Stimulated activated CD4-positive, alpha-beta T cell treated with anti-CD3 and anti-CD28 coated beads, Interleukin-1b, Interleukin-23, amount 100 ng/mL, for 24 hours (primary cell): ENCODE measurements at places on chromosomes 7 and 10.

GRCh38 chr10:127472976-127473375 lies 76.1 kb upstream of the NPS start:
- DNase-seq = no peak

DNA sequence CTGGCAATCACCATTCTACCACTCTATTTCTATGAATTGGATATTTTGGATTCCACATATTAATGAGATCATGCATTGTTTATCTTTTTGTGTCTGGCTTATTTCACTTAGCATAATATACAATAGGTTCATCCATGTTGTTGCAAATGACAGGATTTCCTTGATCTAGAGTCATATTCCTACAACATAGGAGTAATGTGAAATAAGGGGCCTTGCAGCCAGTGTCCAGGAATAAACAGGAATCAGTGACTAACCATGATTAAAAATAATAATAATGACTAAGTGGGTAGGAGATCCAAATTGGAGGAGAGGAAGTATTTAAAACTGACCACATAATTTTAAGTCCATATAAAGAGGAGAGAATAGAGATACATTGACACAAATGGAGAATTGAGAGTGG lies 49.9 kb downstream of the SCIN start:
- DNase-seq = no peak

DNA sequence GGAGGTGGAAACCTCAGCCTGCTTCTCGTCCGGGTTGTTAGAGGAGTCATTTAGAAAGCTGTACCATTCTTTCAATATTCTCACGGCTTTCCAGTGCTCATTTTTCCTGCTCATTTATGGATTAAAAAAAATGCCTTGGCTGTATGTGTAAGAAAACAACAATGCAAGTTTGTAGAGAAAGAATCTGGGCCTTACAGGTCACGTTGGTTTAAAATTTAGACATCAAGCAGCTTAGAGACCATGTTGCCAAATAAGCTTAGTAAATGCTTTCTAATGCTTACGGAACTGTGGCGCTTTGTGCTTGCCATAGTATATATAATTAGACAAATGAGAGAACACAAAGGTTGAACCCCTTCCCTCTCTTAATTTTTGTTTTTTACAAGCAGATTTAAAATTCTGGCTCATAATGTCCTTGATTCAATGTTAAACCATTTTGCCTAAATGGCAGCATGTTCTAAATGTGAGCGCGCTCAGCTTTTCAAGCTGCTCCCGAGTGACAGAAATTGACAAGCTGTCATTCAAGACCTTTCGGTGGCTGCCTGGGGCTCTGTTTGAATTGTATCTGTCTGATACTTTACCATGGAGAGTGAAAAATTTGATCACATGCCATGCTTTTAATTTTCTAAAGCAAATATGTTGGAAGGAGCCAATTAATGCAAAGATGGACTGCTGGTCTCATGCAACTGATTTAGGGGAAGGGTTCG lies 1.1 kb downstream of the ARMS2 start:
- DNase-seq = no peak

DNA sequence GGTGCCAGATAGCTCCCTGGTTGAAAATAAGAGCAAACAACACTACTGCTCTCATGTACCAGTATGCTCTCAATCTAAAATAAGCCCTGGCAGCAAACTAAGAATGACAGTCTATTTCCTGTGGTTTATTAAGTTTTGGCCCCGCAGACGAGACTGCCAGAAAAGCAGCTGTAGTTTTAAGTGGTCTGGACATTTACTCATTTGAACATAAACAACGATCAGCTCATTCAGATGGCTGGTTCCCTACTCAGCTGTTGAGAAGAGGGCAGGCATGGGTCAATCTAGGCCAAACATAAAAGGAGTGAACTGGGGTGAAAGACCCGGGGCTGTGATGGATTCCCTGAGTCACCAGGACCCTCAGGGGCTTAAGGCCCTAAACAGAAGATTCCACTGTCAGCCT lies 4.5 kb downstream of the TRIL start:
- DNase-seq = no peak

DNA sequence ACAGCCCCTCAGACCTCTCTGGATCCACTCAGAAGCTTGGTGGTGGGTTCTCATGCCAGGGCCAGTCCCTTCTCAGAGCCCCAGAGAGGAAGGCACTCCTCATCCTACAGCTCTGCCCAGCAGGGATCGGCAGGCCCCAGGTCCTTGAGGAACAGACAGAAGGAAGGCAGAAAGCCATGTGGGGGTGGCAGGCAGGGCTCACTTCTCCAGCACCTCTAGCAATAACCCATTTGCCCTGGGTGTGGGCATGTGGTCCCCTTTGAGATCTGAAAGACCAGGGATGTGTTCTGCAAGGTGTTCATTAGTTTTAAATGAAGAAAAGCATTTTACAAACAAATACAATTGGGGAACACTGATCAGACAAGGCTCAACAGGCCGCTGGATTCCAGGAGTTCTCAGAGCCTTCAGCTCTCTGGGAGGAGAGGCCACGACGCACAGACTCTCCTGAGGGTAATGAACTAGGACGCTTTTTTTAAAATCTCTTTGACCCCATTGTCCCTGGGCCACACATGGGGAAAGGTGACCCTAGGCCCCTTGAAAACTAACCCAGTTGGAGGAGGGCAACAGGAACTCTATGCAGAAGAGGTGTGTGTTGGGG lies 40.6 kb downstream of the LDB3 start:
- no peak for DNase-seq

DNA sequence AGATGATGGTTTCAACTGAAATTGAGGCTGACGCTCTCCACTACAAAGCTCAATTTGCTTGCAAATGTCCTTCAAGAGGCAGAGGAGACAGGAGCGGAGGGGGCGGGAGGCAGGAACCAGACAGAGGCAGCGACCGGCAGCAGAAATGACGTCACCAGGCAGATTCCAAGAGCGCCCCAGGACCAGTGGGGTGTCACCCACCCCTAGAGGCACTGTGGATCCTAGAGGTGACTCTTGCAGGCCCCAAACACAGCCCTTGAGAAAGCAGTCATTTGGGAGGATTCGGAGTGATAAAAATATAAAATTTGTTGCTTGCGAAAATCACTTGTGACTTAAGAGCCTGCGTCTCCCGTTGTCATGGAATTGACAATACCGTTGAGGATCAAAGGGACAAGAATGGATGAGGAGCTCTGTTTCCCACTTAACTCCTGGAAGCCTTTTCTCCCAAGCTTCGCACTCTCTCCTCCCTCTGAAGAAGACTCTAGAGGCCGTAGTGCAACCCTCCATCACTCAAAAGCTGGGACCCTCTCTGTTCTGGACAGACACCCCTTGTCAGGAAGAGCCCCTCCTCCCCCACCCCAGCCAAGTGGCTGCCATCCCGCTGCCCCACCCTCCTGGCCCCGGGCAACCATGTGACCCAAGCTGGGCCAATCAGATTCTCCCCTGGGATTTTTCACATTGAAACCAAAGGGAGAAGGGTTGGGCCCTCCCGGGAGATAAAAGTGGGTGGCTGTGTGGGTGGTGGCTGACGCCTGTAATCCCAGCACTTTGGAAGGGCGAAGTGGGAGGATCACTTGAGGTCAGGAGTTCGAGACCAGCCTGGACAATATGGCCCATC lies 16.3 kb upstream of the SLC29A4 start:
- no peak for DNase-seq

DNA sequence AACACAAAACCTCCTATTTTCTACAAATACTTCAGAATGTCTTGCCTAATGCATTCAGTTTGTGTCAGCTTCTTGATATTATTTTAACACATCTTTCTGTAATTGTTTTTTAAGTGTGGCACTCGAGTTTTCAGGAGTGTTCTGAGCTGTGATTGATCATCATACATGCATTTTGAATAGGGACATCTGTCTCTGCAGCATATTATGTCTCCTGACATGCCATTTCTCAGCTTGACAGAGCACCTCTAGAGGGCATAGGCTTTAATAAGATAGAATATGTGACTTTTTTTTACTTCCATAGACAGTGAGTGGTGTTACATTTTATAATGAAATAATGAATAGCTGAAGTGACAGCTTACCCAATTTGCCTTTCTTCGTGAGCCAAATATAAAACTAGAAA lies 219.2 kb upstream of the HDAC9 start:
- DNase-seq = no peak

- DNase-seq = no peak
Measured at GRCh38 chr7:11069591-11069990, 95.9 kb downstream of the PHF14 start.

GRCh38 chr7:132122901-132123300 lies 453.4 kb downstream of the PLXNA4 start:
- no peak for DNase-seq

- DNase-seq = no peak
Measured at GRCh38 chr10:72204296-72204695, 11.5 kb upstream of the ANAPC16 start.

- DNase-seq = no peak
Measured at GRCh38 chr7:100827330-100828226, at the start of gene EPHB4. Gene EPHB4, minus strand, starts transcription at chr7:100827523. Its CDS starts 493 bp downstream, at chr7:100827030.

- DNase-seq = no peak
Measured at GRCh38 chr10:57314046-57314445, 953.0 kb upstream of the ZWINT start.
